ELF-1 (cell line): ENCODE measurements at places on chromosomes 1 and 21.

- peak; percentile 60 for DNase-seq
Measured at GRCh38 chr1:9615316-9616063, 26.8 kb downstream of the TMEM201 start.

- no peak for DNase-seq
Measured at GRCh38 chr1:55084257-55084656, 44.9 kb downstream of the PCSK9 start.

DNA sequence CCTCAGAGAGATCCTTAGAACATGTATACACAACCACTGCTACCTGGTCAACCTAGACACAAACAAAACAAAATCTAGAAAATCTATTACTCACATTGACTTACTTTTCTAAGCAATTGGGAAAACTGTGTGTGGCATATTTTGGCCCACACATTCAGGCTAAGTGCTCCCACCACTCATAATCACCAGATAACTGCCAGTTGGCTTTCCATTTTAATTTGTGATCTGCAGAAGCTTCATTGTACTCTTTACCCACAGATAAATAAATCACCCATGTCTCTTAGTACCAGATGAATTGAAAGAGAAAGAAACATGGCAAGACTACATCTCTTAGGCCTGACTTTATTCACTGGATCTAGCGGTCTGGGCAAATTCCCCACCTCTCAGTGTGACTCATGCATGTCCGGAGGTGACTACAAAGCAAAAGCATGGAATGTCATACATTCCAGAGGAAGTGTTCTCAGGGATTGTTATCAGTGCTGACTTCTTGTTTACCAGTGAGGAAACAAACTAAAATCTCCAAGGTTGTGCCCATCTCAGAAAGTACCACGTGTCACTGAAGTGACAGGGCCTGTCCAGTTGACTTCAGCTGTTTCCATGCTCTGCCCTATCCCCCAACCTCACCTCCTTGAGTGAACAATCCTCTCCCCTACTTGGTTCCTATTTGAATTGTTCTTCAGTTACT is 52.4 kb upstream of the BCL10 start:
- peak; percentile 76 for DNase-seq

GRCh38 chr1:90174246-90174645 is 179.3 kb downstream of the ZNF326 start:
- no peak for DNase-seq

DNA sequence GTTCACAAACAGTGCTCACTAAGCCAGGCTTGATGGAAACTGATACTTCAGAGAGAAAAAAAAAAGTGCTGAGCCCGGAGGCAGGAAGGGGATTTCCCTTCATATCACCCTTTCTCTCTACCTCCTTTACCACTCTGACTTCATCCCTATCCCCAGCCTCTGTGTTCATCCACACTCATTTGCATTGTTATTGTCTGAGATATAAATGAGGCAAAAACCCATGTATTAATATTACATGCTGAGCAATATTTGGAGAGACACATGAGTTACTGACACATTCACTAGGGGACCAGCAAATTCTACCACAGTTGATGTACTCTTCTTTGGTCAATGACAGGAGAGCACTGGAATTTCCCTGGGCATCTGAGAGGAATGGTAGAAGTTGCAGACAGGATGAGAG is 175.8 kb downstream of the TNFSF18 start:
- no peak for DNase-seq

- DNase-seq: peak; percentile 8
Measured at GRCh38 chr1:156961709-156962108, 41.3 kb downstream of the LRRC71 start.

DNA sequence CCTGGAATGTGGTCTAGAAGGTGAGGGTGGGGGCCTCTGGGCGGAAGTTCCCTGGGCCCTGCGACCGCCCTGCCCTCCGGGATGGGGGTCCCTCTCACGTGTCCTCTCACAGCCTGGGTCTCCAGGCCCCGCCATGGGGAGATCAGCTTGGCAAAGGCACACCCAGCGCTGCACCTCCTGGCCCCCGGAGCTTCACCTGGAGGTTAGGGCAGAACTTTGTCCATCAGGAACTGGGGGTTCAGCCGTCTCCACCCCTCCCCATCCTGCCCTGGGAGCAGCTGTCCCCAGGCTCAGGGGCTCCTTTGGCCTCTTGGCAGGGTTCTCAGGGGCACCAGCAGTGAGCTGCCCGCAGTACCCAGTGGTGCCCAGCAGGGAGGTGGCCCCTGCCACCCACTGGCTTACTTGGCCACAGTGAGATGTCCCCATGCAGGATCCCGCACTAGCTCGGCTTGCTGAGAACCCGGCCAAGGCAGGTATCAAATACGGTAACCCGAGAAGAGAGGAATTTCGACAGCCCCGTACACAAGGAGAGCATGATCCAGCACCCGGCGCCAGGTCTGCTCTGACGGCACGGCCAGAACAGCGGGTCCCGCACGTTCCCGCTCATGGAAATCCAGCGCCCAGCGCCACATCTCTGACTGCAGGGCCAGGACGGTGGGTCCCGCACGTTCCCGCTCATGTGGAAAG is 36.7 kb downstream of the RRP1 start:
- DNase-seq: peak; percentile 65

GRCh38 chr1:246005067-246005466 is 502.0 kb downstream of the SMYD3 start:
- no peak for DNase-seq

DNA sequence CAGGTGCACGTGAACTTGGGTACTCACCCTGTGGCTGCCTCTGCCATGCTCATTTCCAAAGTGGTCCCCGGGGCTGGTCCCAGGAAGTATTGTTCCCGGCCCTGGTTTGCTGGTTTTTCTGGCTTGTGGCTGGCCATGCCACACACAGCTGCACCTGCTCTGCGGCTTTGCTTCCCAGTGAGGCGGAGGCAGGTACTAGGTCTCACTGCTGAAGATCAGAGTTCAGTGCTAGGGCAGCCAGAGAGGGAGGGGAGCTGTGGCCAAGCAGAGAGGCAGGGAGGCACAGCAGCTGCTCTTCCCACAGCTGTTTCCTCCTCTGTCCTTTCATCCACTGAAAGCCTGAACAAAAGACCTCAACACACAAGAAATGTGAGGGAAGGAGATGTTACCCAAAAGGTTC is 30.5 kb downstream of the ENO1 start:
- DNase-seq: no peak

DNA sequence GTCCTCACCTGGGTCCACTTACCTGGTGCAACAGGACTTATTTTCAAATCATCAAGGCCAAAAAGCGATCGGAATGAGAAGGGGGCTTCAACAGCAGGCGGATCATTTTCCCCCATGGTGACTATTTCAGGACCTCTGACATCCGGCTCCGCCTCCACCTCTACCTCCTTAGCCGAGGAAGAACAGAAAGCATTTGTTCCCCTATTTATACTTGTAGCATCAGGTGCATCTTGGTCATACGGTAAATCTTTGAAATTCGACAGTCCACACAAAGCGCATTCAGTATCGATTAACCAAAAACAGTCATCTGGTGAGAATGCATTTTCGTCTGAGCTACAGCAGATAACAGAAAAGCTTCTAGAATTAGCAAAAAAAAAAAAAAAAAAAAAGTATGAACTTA is 550 bp downstream of the TMPRSS3 start:
- no peak for DNase-seq

GRCh38 chr21:14824126-14824525 is 240.7 kb downstream of the NRIP1 start:
- no peak for DNase-seq

- DNase-seq: no peak
Measured at GRCh38 chr1:241459186-241459802, 60.3 kb downstream of the FH start.

- DNase-seq: no peak
Measured at GRCh38 chr1:21189421-21189820, 12.7 kb upstream of the EIF4G3 start.

- DNase-seq: no peak
Measured at GRCh38 chr1:176515310-176515709, 52.3 kb downstream of the PAPPA2 start.

GRCh38 chr1:27672750-27673112 is 739 bp upstream of the IFI6 start:
- DNase-seq: no peak

DNA sequence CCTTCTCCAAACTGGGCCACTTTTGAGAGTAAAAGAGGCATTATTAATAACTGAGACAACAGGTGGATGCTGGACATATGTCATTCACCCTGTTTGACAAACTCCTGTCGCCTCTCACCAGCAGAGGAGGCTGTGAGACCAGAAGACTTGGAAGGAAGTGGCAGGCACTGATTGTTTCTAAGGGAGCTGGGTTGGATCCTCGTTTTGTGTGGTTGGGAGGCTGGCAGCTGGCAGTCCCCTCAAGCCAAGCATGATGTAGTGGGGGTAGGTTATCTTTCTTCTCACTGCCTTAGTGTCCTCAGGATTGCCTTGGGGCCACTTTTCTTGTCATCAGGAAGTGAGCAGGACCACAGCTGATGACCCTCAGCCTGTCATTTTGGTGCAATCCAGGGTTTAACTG is 86.5 kb upstream of the KCNJ15 start:
- DNase-seq: peak; percentile 70

- peak; percentile 39 for DNase-seq
Measured at GRCh38 chr1:45621895-45622523, 1.8 kb downstream of the CCDC17 start.

GRCh38 chr1:220670365-220670764 is 19.8 kb upstream of the C1orf115 start:
- no peak for DNase-seq

DNA sequence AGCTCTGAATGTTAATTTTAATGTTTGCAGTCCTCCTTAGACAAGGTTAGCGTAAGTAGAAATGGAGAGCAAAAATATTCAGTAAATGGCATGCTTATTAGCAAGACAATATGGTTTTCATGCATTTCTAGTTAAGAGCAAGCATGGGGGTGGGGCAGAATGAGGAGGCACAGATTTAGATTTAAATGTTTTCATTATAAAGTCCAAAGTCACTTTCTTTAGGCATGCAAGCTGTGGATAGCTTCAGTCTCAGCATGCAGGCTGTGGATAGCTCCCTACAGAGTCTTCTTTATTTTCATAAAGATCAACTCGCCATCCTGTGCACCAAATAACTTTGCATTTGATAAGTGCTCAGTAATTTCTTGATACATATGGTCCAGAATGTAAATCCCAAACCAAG is 1294.5 kb upstream of the ADGRL2 start:
- DNase-seq: no peak

GRCh38 chr1:200206340-200206739 is 178.8 kb downstream of the NR5A2 start:
- DNase-seq: no peak

DNA sequence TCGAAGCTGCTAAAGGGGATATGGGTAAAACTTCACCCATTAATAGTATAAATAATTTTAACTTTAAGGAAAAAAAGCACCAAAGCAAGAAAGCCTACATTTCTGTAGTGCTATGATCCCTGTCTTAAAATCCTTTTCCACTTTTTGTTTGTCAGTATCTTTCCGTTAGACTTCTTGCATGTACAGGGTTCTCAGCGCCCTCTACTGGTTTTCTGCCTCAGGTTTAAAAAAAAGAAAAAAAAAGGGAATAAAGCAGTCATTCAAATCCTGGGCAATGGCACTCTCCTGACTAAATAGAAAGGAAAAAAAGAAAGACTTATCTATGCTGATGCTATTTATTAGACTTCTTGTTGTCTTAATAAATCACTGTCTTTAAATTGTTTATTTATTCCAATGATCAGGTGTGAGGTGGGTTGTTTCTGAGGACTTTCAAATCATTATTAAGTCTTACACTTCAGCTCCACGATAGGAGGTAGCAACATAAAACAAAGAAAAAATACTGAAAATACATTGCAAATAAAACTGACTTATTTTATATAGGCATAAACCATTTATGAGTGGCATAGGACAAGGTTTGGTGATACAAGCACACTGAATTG is 475.4 kb upstream of the NR5A2 start:
- peak; percentile 68 for DNase-seq
